Ovary (tissue), 10 donors: ENCODE measurements at places on chromosomes 4 and X.
A peak's percentile ranks its signal among the peaks of the same experiment; 100 is the strongest.

DNA sequence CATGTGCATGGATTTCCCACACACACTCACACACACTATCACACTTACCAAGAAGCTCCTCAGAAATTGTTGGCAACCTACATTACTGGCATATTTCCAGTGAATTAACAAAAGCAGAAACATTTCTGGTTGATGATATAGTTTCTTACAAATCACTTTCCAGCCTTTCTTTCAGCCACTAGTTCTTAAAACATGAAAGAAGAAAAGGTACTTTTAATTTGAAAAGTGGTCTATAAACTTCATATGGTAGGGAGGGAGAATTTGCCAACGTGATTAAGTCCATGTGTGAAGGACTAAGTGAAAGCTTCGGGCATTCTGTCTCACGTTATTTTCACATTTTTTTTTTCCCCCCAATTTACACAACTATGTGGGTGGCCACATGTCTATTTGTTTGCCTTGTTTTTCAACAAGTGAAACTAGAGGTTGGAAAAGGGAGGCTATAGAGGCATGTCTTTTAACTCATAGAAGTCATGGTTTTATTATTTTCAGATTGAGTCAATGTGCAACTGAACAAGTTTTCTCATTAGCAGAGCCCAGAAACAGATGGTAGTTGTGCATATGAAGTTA lies 832.1 kb upstream of the INTU start:
- no peak for DNase-seq

GRCh38 chrX:15576019-15576418 lies 24.7 kb downstream of the ACE2 start:
- no peak for DNase-seq

- DNase-seq: no peak
These were observed 387.4 kb upstream of the CPEB2 start for GRCh38 chr4:14614840-14615239.

DNA sequence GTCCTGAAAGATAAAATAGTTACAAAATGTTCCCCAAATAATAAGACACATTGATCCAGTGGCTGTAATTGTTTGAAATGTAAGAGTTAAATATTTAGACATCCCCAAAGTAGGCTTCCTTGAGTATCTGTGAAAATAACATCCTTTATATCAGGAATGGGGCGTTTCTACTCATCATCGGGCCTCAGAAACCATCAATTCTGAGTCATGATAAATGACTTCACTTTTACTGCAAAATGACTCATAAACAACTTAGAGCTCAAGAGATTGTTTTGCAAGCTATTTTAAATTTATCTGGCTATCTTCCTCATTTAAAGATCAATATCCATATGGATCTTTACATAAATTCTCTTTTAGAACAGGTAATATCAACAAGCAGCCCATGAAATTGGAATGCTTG lies 369.4 kb upstream of the CNKSR2 start:
- no peak for DNase-seq

- DNase-seq: no peak
These were observed 147.5 kb downstream of the DLG3 start for GRCh38 chrX:70592091-70592490.

DNA sequence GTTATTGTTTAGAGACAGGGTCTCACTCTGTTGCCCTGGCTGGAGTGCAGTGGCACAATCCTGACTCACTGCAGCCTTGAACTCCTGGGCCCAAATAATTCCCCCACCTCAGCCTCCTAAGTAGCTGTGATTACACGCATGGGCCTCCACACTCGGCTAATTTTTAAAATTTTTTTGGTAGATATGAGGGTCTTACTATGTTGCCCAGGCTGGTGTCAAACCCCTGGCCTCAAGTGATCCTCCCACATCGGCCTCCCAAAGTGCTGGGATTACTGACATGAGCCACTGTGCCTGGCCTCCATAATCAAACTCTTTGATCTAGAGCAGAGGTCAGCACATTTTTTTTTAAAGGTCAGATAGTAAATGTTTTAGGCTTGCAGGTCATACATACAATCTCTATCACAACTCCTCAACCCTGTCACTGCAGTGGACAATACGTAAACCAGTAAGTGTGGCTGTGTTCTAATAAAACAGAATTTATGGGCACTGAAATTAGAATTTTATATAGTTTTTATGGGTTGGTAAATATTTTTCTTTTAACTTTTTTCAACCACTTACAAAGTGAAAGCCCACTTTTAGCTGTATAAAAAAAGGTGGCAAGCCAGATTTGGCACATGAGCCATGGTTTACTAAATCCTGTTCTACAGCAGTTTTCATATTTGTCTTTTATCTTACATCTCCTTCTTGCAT lies 105.1 kb upstream of the RAPGEF2 start:
- DNase-seq: no peak

DNA sequence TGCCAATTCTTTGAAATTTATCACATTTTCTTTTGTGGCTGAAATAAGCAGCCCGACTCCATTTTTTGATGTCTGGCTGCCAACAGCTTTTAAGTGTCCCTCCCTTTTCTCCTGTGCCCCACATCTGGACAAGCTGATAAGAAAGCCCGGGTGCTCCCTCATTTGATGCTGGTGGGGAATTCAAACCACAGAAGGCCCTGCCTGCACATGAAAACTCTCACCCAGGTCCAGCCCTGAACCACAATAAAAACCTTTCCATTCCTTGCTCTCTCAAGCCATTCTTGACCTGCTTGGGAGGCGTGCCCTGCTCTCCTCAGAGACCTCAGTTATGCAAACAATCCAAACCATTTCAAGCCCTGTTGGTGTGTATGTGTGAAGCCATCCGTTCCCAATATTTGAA lies 93.9 kb downstream of the FAM53A start:
- peak; percentile 2 for DNase-seq

DNA sequence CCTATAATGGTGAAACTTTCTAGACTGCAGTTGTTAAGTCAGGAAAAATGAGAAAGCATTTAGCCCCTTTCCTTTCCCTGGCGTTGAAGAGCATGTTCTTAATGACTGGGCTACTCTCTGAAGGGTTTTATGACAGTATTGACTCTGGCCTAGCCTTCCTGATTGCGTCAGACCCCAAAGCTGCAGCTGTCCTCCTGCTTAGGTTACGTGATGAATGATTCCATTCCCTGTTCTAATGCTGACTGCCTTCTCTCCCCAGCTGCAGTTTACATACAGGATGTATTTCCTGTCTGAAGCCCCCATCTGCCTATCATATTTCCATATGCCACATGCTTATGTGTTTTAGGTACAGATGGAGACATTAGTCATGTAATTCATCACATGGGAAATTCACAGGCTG lies 105.8 kb upstream of the EGFL6 start:
- no peak for DNase-seq

DNA sequence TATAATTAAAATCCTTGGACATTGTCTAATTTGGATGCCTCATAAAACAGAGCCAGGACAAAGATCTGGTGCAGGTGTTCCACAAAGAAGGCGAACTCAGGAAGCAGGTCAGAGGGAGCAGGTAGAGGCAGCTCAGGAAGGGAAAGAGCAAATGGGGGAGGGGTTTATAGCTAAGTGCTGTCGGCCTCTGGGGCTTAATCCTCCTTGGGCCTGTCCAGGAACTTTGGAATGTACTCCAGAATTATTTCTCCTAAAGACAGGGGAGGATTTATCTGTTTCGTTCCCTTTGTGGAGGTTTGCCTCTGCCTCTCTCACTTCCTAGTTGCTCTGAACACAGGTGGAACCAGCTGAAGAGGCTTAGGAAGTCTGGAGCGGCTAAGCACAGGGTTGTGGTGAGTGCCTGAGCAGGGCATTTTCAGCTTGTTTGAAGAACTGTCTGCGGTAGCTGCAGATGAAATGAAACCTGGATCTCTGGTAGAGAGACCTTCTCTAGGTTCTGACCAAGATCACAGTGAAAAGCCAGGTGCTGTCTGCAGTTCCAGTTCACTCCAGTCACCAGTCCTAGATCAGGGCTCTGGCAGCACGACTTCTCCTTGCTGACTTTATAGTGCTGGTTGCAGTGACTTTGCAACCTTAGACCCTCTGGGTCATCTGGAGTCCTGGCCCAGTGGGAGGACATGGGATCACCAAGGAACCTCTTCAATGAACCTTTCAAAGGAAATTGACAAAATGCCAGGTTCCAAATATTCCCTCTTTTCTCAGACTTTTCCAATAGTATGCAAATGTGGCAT lies 519.2 kb downstream of the PCDH10 start:
- no peak for DNase-seq

GRCh38 chr4:168487282-168488035 lies 7.2 kb upstream of the DDX60L start:
- no peak for DNase-seq

- DNase-seq: no peak
These were observed 4.1 kb downstream of the POF1B start for GRCh38 chrX:85375333-85375738.

DNA sequence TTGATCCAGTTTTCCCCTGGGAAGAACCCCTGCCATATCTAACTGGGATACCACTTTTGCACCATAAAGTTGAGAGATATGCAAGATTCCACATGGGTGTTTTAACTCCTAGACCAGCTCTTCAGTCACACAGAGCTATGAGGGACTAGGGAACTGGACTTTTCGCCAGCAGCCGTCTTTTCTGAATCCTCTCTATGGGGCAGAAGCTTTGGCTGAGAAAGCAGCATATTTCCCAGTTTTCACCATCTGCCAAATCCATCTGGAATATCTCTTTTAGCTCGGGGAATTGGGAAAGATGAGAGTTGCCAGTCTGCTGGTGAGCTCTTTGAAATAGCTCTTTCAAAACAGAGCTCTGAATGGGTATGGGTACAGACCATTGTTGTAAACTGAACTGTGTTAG lies 20.9 kb downstream of the APOOL start:
- no peak for DNase-seq

DNA sequence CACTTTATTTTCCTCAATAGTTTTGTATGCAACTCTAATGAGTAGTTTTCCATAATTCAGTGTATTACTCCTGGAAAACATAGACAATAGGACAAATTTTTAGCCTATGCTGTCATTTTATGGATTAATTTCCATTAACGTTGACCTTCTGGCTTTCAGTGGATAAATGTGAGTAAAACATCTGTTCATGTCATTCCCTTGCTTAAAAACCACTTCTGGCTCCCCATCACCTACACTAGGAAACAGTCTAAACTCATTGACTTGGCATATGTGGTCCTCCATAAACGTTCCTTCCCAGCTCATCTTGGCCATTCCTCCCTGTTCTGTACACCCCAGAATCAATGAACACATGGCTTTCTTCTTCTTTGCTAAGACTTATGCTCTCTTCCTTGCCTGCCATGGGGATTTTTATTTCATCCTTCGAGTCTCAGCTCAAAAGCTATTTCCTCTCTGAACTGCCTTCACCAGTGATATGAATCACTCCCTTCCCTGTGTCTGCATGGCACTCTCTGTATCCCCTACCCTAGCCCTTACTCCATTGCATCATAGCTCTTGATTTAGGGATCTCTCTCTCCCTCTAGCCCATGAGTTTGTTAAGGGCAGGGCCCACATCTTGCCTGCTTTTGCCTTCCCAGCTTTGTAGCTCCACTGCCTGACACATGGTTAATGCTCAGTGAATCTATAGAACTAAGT lies 34.8 kb downstream of the DOCK11 start:
- no peak for DNase-seq

- DNase-seq: no peak
These were observed 52.4 kb downstream of the KLHL5 start for GRCh38 chr4:39114436-39114835.

- DNase-seq: no peak
These were observed 92.7 kb upstream of the TSPAN7 start for GRCh38 chrX:38468563-38469157.

GRCh38 chrX:56762220-56762619 lies 33.2 kb downstream of the NBDY start:
- DNase-seq: no peak

DNA sequence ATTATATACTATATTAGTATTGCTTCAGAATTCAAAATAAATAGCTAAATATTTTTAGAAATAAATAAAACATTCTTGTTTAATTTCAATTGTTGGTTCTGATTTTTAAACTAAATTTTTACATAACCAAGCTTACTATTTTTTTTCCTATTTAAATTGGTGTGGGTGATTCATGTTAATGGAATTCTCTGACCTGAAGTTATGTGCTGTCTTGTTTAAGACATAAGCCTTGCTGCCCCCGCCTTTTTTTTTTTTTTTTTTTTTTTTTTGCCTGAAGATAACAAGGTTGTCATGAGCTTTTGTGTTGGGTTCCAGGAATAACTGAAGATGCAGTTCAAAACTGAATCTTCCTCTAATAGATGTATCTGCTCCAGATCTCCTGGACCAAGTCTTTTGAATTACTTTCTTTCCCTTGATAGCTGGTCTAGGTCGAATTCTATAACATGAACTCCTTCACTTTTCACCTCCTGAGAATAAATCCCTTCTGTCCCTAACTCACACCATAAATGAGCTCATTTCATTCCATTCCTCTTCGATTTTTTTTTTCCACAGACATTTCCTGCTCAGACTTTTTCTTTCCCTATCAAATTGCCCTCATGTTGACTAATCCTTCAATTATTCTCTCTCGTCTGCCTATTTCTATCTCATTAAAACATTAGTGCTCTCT lies 261.5 kb upstream of the FTHL17 start:
- no peak for DNase-seq

DNA sequence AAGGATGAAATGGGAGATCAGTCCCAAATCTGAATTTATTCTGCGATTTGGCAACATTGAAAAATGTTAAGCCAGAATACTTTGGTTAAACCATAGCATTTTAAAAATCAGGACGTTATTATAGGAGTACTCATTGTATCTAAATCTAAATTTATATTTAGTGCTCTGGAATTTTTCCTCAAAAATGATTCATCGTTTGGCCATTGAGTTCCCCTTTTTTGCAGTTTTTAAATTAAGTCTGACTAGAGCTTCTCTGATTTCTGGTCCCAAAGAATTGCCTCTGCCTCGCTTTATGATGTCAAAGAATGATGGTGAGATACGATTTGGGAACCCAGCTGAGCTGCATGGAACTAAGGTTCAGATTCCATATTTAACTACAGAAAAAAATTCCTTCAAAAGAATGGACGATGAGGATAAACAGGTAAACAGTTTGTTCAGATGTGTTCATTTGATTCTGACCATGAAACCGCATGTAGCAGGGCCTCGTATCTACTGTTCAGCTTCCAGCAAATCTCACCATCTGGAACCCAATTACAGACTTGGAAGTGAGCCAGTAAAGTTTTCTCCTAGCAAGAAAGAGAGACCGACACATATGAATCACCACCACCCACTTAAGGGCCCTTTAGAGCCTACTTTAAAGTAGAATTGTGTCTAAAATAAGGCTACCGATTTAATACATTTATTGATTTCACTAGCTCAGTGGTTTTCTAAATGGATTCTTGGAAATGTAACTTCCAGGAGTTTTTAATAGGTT lies 75.6 kb downstream of the REPS2 start:
- no peak for DNase-seq

DNA sequence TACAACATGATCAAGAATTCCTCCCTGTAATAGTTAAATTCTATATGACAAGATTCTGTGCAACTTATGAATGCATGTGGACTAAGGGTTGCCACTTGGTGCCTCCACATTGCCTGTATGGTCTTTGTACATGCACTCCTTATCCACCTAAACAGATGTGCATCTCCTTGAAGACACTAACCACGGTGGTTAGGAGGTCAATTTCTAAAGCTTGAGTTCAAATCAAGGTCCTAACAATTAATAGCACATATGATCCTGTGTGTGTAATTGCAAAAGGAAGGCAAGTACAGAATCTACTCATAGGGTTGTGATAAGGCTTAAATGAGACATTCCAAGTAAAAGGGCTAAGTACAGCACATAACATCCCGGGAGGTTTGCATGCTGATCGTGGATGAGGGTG lies 1.5 kb upstream of the IL21 start:
- no peak for DNase-seq
